ENCODE measurements at places on chromosomes 11 and 22. TPM values are rescaled to one million over a fixed set of nuclear protein-coding genes. Genes with fewer than 3 reads are reported as not detected.

The OR52K2 gene
- not detected for polyA plus RNA-seq

The C2CD2L gene
- polyA plus RNA-seq: 8.7 TPM

The MYOD1 gene
- polyA plus RNA-seq: not detected

The NAV2 gene
- 12.3 TPM for polyA plus RNA-seq

The OR51B5 gene
- polyA plus RNA-seq: 0.29 TPM

The PUS3 gene
- 6.1 TPM for polyA plus RNA-seq

The SLC5A1 gene
- not detected for polyA plus RNA-seq

The MS4A6E gene
- not detected for polyA plus RNA-seq

The CYTH4 gene
- polyA plus RNA-seq: 0.85 TPM

The MMP13 gene
- polyA plus RNA-seq: not detected

The ADM gene
- 357 TPM for polyA plus RNA-seq

The CDC42BPG gene
- polyA plus RNA-seq: 0.12 TPM

The OR51I1 gene
- polyA plus RNA-seq: not detected

The CLTCL1 gene
- polyA plus RNA-seq: 6.2 TPM

The DDI1 gene
- polyA plus RNA-seq: not detected

The CCDC87 gene
- 0.19 TPM for polyA plus RNA-seq

The TMEM191B gene
- polyA plus RNA-seq: 1.8 TPM

The DRD2 gene
- not detected for polyA plus RNA-seq

The TSPAN18 gene
- polyA plus RNA-seq: 0.85 TPM

The OR52I2 gene
- not detected for polyA plus RNA-seq

The KRTAP5-1 gene
- polyA plus RNA-seq: not detected

The MUC2 gene
- not detected for polyA plus RNA-seq

The CRACR2B gene
- 3.2 TPM for polyA plus RNA-seq

The RTN4RL2 gene
- 0.83 TPM for polyA plus RNA-seq

The KRTAP5-10 gene
- not detected for polyA plus RNA-seq

The PGGHG gene
- 17.0 TPM for polyA plus RNA-seq

The GRAMD4 gene
- 7.4 TPM for polyA plus RNA-seq

The MN1 gene
- 1.9 TPM for polyA plus RNA-seq

The LIF gene
- 203 TPM for polyA plus RNA-seq

The MIOX gene
- polyA plus RNA-seq: not detected

Data from IMR-90 (cell line).